ENCODE measurements at places on chromosomes 2 and 18.

GRCh38 chr2:217551252-217551899 is 451.4 kb downstream of the TNS1 start:
- DNase-seq: no peak

DNA sequence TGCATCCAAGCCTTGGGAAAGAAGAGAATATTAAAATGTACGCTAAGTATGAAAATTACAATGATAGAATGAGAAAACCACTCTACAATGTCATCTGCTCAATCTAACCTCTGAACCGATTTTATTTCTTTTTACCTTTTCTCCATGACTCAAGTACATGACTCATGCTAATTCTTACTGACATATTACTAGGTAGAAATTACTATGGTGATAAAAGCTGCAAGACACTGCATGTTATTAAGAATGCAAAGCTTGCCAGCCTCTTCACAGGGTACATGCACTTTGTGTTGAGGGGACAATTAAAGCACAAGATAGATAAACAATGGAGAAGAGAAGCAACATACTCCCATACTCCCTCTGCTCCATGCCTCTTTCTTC is 20.7 kb downstream of the SFT2D3 start:
- no peak for DNase-seq

- DNase-seq: no peak
These were observed 121.3 kb upstream of the CD226 start for GRCh38 chr18:70068981-70069380.

DNA sequence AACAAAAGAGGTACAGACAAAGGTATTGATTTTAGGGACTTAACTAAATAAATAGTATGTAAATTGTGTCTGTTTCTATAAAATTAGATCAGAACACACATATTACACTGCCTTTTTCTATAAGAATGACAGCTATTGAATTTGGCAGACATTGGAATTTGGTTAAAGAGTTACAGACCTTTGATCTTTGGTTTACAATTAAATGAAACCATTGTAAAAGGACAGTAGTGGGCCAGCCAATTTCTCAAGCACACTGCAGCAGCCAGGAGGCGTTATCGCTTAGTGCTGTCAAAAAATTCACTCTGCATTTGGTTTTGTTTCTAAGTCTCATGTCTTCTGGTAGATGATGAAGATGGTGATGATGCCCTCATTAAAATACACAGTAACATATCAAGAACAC is 175.9 kb downstream of the NR4A2 start:
- DNase-seq: no peak

DNA sequence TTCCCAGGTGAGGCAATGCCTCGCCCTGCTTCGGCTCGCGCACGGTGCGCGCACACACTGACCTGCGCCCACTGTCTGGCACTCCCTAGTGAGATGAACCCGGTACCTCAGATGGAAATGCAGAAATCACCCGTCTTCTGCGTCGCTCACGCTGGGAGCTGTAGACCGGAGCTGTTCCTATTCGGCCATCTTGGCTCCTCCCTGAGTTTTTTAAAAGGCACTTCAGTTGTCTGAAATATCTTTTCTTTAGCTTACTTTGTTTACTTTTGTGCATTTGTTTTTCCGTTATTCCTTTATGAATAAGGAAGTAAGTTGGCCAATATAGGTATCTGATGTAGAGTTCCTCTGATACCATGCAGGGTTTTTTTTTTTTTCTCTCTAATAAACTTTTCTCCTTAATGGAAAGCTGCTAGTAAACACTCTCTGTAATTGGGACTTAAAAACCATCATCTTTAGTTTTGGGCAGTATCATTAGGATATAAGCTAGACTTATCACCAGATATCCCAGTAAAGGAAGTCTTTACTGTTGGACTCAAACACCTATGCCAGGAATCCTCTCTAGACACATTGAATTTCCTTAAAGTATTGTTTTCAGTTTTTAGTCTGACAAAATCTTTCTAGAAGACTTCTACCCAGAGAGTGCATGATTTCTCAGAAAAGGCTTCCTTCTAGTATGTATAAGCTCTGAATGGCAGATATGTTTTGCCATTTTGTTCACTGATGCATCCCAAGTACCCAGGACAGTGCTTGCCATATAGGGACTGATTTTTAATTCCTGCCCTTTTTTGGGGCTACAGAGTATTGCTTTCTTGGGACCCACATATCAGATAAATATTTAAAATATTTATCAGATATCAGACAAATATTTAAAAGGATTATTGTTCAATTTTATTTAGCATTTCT is 35.8 kb upstream of the DYSF start:
- no peak for DNase-seq

- DNase-seq: peak; percentile 14
These were observed 852 bp downstream of the POLI start for GRCh38 chr18:54269893-54270844.

DNA sequence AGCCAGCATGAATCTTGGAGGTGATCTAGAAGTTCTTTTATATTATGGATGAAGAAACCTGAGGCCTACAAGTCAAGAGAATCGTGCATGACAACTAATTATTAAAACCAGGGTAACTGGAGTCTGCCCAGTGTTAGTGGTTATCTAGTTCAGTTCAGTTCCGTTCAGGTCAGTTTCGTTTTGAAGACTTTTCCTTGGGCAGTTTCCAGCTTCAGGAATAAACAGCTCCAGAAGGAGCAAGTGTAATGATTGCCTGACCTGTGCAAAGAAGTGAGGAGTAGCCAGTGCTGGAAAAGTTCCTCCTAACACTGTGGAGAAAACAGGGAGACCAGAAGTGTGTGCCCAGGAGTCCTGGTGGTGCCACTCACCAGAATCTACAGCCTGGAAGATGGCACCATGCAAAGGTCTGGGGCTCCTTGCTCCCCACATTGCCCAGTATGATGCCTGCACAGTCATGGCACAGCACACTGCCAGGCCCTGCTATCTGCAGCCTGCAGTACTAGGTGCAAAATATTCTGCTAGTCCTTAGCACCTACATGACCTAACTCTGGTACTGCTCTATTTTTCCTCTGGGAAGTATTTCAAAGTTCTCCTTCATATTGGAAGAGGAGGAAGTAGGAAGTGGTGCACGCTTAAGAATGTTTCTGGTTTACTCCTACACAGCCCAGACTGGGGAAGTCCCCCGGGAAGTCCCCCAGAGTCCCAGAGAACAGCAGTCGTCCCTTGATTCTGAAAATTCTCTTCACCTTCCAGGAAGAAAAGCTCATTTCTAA is 65.8 kb downstream of the SUMO1 start:
- DNase-seq: no peak

DNA sequence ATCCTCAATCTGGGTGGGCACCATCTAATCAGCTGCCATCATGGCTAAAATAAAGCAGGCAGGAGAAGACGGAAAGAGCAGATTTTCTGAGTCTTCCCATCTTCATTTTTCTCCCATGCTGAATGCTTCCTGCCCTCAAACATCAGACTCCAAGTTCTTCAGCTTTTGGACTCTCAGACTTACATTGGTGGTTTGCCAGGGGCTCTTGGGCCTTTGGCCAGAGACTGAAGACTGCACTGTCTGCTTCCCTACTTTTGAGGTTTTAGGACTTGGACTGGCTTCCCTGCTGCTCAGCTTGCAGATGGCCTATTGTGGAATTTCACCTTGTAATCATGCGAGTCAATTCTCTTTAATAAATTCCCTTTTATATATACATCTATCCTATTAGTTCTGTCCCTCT is 36.6 kb downstream of the DIPK1C start:
- DNase-seq: no peak

GRCh38 chr2:235512699-235513053 is 18.8 kb downstream of the AGAP1 start:
- no peak for DNase-seq

GRCh38 chr2:204027091-204027490 is 90.5 kb downstream of the ICOS start:
- no peak for DNase-seq

All from stimulated activated CD8-positive, alpha-beta memory T cell treated with anti-CD3 and anti-CD28 coated beads, Interleukin-4, amount 100 ng/mL, for 4 hours (primary cell).